Bronchial epithelial cell (primary cell): ENCODE measurements at places on chromosomes 5 and 9.
A peak's percentile ranks its signal among the peaks of the same experiment; 100 is the strongest.

GRCh38 chr9:89116064-89116804 is 62.4 kb downstream of the SHC3 start:
- peak; percentile 18 for DNase-seq

DNA sequence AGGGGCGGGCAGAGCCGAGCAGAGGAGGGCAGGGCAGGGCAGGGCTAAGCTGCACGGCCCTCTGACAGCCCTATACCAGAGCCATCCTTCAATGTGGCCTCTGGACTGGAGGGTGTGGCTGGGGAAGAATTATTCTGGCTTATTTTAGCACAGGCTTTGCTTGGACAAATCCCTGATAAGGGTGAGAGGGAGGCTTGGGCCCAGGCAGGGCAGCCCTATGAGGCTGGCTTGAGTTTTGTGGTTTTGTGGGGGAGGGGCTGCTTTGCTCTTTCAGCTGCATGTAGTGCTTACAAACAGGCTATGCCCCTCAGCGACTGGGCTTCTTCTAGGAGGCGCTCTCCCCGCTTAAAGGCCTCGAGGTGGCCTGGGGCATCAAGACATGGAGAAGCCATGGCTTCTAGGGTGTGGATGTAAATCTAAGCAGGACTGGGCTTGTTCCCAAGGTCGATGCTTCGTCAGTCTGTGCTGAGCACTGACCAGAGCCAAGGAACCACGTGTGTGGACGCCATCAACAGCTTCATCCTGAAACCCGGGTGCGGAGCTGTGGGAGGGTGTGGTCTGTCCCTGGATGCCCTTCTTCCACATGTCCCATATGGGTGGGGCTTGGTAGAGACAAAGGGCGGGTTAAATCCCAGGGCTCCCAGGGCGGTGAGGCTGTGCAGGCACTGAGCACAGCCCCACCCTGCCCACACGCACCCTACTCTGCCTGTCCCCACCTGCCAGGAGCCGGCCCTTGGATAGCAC is 45.7 kb upstream of the IPPK start:
- DNase-seq = peak; percentile 94

DNA sequence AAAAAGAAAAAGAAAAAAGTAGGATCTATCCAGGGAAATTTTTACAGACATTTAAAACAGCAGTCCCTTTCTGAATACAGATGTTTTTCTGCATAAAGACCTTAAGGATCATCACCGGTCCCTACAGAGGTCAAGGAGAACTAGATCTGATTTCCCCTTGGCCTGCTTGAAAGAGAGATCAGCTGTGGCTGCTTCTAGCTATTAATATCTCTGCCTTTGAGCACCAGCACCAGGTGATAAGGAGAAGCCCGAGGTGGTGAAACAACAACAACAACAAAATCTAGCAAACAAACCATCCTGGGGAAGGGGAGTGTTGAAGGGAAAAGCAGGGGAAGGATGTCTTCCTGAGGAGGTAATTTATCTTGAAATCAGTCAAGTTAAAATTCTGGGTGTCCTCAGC is 42.1 kb downstream of the ZNF366 start:
- DNase-seq = no peak

DNA sequence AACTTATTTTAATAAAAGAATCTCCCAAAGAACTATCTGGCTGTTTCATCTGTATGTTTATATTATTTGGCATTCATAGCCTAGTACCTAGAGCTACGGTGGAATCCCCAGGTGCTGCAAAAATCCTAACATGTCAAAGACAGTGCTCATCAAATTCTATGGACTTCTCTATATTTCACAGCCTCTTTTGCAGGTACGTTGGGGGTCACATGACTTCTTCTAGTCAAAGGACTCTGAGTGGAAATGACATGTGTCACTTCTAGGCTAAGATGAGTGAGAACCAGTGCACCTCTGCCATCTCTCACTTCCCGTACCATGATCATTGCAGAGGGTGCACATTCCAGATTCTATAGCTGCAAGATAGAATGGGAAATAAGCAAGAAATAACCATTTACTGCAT is 72.5 kb upstream of the PTGER4 start:
- no peak for DNase-seq

GRCh38 chr9:28925157-28925556 is 1351.9 kb upstream of the C9orf72 start:
- peak; percentile 87 for DNase-seq

GRCh38 chr9:86082870-86083269 is 16.5 kb downstream of the GOLM1 start:
- no peak for DNase-seq
